ENCODE measurements at places on chromosomes 16 and 17.

GRCh38 chr16:55203570-55203969, 120.4 kb upstream of the IRX6 start:
- DNase-seq = no peak

GRCh38 chr16:82649766-82650165, 23.0 kb downstream of the CDH13 start:
- no peak for DNase-seq

DNA sequence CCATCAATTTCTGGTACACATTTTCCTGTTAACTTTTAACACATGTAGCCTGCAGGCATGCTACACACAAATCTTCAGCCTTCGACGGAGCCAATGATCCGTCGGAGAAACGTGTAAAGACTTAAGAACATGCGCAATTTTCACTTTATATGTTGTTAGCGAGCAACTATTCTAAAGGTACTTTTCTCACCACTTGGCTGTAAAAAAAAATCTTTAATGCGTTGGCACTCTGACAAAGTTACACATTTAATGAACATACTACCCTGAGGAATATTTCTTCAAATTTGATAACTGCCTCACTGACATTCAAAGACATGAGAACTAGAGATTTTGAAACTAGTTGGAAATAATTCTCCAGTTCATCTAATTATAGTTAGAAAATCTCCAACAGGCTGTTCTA, 507.5 kb upstream of the SALL1 start:
- no peak for DNase-seq

DNA sequence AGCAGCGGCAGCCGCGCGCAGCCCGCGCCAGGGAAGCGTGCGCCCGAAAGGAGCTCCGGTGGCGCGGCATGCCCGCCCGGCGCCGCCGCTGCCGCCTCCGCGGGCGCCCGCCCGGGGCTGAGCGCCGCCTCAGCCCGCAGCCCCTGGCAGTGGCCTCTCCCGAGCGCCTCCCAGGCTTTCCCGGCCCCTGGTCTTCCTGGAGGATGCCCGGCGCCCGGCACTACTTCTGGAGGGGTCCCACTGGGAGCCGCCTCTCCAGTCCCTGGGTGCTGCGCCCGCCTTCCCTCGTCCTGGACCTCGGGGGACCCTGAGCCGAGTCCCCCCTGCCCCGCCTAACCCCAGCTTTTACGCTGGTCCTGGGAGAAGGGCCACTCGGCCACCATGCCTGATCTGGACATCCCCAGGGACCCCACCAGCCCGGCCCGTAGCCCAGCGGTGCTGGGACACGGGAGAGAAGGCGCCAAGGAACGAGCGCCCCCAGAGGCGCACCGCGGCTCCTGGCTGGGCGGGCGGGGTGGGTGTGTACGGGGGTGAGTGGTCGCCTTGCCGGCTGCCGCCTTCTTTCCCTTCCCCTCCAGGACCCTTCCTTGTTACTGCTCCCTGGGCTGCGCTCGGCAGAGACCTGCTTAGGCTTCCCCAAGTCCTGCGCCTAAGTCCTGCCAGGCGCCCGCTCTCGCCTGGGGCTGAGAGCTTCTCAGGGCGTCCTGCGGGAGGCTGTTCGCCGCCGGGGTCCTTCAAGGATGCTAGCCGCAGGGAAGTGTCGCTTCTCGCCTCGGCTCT, 704 bp downstream of the ASIC2 start:
- peak; percentile 21 for DNase-seq
